Activated T-helper 1 cell treated with Interleukin-2 at 50 U/mL for 16 hours (primary cell): ENCODE measurements at places on chromosomes 16 and 17.

- no peak for DNase-seq
Measured at GRCh38 chr16:4850211-4850610, 2.9 kb downstream of the UBN1 start.

DNA sequence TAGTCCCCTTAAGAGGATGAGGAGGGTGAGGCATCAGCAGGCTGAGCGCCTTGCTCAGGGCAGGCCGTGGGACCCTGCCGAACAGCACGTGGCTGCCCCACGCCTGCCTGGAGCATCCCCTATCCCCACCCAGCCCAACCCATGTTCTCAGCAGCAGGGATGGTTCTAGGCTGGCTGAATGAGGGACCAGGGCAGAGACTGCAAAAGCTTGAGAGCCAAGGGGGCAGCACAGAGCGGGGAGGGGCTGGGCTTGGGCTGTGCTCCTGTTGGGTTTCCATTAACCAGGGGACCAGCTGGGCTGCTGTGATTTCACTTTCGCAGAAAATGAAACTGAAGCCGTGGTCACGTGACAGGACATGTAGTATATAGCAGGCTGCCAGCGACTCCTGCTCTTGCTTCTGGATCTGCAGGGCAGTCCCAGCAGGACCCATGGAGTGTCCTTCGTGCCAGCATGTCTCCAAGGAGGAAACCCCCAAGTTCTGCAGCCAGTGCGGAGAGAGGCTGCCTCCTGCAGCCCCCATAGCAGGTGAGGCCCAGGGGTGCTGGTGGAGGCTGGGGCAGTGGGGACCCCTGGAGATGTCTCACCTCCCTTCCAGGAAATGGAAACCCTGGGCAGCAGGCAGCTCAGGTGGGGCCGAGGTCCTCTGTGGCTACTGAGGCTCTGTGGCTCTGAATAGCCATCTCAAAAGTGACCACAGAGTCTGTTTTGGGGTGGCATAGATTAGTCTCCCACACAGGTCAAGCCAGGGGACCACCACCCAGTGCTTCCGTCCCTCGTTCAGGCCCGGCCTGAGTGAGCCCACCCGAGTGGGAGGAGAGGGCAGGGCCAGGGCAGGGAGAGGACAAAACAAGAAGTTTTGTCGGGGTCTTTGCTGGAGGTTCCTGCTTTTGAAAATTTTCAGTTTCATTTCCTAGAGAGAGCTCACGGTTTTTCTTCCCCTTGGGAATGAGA lies 2.9 kb downstream of the RNF213 start:
- DNase-seq: peak; percentile 68

DNA sequence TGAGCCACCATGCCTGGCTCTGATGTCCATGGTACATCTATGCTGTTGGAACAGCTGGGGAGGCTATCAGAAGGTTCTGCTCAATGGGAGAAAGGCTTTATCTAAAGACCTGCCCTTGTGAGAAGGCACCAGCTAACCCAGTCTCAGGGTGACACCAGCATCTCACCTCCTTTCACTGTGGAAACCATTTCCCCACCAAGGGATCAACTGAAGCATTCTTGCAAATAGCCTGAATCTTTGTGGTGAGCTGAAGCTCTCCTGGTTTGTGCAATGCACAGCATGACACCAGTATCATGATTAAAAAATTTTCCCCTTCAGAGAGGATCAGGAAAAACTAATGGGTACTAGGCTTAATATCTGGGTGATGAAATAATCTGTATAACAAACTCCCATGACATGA lies 5.1 kb downstream of the CCL18 start:
- no peak for DNase-seq

DNA sequence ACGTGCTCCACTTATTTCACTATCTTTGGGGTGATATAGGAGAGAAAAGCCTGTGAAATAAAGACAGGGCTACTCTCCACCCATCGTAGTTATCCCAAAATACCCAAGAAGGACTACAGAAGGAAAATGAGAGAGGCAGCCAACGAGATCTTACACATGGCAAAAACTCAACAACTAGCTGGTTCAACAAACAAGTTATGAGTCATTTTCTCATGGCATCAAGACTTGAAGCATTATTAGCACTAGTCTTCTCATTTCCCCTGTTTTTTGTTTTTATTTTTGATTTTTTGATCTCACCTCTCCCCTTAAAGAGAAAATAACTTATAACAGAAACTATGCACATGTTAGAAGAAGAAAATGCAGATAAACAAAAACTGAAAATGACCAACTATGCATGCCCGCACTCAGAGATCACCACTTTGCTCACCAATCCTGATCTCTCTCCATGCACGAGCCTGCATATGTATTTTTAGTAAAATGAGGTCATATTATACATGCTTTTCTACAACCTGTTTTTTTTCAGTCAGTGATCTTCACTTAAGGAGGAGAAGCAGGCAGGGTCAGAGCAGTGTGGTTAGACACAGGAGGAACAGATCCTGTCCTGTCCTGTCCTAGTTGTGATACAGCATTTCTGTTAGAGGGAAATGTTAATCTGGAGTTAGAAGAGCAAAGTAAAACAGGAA lies 22.8 kb downstream of the FAM117A start:
- DNase-seq: no peak

- DNase-seq: no peak
Measured at GRCh38 chr16:55411231-55411630, 67.8 kb upstream of the MMP2 start.

DNA sequence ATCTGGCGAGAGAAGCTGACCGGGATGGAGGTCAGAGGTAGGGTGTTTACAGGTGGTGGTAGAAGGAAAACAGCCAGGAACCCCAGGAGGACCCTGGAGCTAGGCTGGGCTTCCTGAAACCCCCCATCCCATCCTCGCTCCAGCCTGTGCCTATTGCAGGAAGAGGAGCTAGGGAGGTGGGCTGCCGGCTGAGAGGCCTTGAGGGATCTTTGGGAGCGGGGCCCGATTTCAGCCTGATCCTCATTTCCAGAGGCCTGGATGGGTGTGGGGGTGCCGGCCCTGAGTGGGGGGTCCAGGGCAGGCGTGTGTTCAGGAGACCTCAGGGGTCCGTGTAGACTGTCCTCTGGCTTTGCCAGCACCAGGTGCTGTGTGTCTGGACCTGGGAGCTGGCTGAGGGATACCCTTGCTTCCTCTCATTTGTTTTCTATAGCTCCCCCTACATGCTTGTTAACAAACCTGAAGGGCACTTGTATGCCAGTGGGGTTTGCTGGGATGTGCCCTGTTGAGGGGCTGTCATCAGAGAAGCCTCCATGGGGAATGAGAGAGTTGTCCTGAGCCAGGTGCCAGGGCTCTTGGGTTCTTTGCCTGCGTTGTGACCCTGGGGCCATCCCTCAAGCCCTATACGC lies 18.9 kb upstream of the RAP1GAP2 start:
- no peak for DNase-seq

GRCh38 chr16:55323637-55324271 lies at the start of gene IRX6:
Gene IRX6, plus strand, starts transcription at chr16:55324203. Its CDS starts 889 bp downstream, at chr16:55325092.
- DNase-seq: no peak

GRCh38 chr16:1991948-1992703 lies 2.4 kb downstream of the SYNGR3 start:
- DNase-seq: peak; percentile 94

- no peak for DNase-seq
Measured at GRCh38 chr16:883340-883739, 82.8 kb upstream of the GNG13 start.

GRCh38 chr17:12839042-12839441 lies 49.7 kb downstream of the ARHGAP44 start:
- DNase-seq: no peak

DNA sequence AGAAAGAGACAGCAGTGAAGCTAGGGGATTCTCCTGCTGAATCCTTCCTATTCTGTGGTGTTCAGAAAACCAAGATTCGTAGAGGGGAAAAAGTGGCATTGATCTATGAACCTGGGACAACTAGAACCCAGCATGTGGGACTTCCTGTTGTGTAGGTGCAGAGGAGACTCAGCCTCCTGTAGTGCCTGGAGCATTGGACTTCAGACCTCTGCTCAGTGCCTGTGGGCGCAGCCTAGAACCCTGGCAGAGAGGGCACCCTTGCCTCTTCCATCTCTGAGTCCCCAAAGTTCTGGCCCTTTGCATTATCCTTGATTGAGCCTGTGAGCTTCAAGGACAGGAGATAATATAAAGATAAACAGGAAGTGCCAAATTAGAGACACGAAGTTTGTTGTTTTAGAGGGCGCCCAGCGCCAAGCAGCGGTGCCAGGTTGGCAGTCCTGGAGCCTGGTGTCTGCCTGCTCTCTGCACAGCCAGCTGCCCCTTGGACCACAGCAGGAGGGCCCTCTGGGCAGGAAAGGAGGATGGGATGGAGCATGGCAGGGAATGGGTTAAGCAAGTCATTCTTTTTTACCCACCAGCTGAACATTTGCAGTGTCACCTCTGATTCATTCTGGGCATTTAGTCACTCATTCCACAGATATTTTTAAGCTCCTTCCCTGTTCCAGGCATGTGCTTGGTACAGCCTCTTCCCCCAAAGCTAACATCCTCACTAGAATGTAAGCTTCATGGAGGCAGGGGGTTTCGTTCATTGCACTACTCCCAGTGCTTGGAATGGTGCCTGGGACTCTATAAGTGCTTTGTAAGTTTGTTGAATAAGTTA lies 11.9 kb upstream of the SP6 start:
- DNase-seq: no peak

DNA sequence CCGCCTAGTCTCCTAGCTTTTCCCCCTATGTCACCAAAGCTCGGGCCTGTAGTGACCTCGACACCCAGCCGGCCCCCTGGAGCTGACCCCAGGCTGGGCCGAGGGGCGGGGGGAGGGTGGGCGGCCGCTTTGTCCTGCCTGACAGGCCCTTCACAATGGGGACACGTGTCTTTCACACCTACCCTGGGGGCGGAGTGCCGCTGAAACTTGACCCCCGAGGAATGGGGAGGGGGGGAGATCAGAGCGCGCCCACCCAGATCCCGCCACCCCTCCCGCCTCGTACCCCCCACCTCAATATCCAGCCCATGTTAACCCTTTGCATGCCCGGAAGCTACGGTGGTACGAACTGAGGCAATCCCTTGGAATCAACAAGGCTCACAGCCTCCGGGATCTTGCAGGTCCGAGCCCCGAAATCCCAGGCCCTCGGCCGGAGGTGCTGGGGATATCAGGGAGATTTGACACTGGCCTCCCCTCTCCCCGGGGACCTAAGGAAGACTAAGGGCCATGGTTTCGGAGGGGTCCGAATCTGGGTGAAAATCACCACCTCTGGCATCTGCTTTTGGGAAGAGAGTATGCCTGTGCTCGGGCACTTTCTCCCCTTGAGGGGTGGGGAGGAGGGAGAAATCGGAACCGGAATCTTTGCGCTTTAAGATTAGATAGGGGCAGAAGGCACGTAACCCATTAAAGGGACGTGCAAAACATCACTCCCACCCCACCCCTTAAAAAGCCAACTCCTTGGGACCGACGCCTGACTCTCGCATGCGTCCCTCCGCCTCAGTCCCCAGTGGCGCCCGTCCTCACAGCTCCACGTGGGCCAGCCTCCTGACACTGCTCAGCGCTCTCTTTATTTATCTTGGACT lies 2.6 kb downstream of the NOG start:
- DNase-seq: no peak

GRCh38 chr16:21937336-21937829 lies 15.8 kb upstream of the UQCRC2 start:
- no peak for DNase-seq

DNA sequence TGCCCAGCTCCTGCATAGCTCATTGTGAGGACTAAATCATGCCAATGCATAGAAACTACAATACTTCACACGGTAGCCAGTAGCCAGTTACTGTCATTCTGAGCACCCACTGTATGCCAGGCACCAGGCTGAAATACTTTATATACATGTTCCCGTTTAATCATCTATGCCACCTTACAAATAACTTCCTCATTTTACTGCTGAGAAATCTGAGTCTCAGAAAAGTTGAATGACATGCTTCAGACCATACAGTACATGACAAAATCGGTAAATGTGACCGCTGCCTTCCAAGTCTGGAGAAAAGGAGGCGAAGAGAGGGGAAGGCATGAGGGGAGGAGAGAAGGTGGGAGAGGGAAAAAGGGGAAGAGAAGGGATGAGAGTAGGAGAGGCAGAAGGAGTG lies 9.2 kb upstream of the TLCD3B start:
- DNase-seq: no peak

GRCh38 chr16:9334103-9334502 lies 242.7 kb downstream of the HAPSTR1 start:
- DNase-seq: no peak

DNA sequence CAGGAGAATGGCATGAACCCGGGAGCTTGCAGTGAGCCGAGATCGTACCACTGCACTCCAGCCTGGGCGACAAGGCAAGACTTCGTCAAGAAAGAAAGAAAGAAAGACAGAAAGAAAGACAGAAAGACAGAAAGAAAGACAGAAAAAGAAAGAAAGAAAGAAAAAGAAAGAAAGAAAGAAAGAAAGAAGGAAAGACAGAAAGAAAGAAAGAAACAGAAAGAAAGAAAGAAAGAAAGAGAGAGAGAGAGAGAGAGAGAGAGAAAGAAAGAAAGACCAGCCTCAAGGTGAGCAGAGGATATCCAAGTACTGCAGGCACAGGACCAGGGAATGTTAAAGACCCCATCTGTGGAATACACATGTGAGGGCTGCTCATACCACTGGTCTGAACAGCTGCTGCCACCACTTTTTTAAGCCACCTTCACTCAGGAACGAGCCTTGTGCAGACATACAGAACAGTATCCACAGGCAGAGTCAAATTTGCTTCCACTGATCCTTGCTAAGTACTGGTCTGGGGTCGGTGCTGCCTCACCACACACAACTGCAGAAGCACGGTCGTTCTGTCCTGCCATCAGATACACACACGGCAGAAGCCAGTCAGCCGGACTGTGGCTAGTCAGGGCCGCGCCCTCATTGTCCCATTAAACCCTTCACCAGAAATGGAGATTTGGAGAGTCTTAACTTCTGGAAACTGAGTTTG lies 7.7 kb downstream of the RAB5C start:
- no peak for DNase-seq

DNA sequence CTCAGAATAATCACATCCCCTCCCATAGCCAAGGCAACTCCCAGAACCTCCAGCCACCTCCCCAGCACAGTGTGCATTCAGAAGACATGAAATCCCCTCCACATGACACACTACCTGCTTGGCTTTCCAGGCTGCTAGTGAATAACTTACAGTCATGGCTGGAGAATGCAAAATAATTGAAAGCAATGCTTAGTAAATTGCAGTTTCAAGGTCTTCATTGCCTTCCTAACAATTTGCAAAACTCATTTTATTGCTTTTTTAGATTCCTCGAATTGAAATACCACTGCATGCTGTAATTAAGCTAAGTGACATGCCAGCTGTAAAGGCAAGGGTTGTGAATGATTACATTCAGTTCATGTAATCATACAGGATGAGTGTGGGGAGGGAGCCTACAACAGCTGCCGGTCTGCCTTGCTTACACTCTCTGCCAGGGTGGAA lies 29.0 kb upstream of the HOXB13 start:
- DNase-seq: no peak
